ENCODE measurements at places on chromosomes 5 and 9. TPM values are rescaled to one million over a fixed set of nuclear protein-coding genes. Genes with fewer than 3 reads are reported as not detected.

The NTRK2 gene
- total RNA-seq: 112 TPM

DNA sequence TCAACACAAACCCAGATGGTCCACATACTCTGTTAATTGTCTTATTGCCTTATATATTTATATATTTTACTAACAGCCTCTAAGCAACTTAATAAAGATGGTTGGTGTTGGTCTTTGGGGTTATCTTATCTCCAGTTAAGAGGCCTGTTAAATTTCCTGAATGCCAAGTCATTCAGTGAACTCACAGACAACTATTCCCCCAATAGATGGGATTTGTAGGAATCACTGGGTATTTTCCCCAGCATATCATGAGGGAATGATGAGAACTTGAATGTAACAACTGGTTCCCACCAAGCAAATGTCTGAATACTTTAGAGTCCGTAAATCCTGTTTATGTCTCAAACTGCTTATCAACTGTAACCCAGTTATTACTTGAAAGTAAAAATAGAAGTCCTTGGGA is 42.7 kb upstream of the RETREG1 start:
- no peaks in the 10 kb centered on the region for H3K4me1 ChIP-seq
- H3K36me3 ChIP-seq: no peaks in the 10 kb centered on the region
- H3K27me3 ChIP-seq: no peaks in the 10 kb centered on the region
- no peak overlapping the region for H3K4me3 ChIP-seq
- no peak overlapping the region for H3K27ac ChIP-seq

- no peak overlapping the region for H3K4me3 ChIP-seq
- DNase-seq: no peak
- no peaks in the 10 kb centered on the region for H3K4me1 ChIP-seq
- peak overlapping the region; percentile 12 for H3K27ac ChIP-seq
- H3K36me3 ChIP-seq: no peaks in the 10 kb centered on the region
Observed at GRCh38 chr9:134812343-134812673, 68.3 kb upstream of the FCN2 start.

DNA sequence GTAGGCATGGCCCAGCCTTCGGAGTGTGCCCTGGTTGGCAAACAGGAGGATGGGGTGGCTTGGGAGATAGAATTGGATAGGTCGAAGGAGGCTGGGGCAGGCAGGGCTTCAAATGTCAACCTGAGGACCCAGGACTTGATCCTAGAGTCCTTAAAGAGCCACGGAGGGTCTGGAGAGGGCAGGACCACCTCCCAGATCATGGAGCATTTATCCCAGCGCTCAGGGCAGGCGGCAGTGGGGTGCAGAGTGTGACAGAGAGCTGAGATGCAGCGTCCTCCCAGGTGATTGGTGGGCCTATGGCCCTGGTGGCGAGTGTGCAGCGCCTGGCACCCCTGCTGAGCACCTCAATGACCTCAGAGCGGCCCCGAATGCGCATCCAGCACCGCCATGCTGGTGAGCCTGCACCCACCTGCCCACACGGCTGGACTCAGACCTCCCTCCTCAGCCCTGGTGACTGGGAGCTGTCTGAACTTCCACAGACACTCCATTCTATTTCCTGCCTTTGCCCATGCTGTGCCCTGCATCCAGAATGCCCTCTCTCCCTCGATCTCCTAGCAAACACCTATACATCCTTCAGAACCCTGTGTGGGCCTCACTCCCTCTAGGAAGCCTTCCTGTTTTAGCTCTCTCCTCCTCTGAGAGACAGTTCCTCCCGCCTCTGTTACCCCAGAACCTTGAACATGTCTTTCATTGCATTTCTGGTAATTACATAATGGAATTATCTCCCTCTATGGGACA is 6.3 kb downstream of the ADGRD2 start:
- H3K36me3 ChIP-seq: no peaks in the 10 kb centered on the region
- H3K4me1 ChIP-seq: no peaks in the 10 kb centered on the region
- H3K27me3 ChIP-seq: peaks cover 30% of the 10 kb centered on the region
- H3K4me3 ChIP-seq: no peak overlapping the region
- H3K27ac ChIP-seq: no peak overlapping the region

GRCh38 chr5:58787987-58788386 is 205.1 kb downstream of the RAB3C start:
- no peak overlapping the region for H3K27ac ChIP-seq
- H3K27me3 ChIP-seq: no peaks in the 10 kb centered on the region
- H3K4me1 ChIP-seq: no peaks in the 10 kb centered on the region
- no peak for DNase-seq

- H3K4me3 ChIP-seq: no peak overlapping the region
- peak overlapping the region; percentile 38 for H3K27ac ChIP-seq
- H3K36me3 ChIP-seq: no peaks in the 10 kb centered on the region
Observed at GRCh38 chr9:14373336-14373666, 59.4 kb upstream of the NFIB start.

DNA sequence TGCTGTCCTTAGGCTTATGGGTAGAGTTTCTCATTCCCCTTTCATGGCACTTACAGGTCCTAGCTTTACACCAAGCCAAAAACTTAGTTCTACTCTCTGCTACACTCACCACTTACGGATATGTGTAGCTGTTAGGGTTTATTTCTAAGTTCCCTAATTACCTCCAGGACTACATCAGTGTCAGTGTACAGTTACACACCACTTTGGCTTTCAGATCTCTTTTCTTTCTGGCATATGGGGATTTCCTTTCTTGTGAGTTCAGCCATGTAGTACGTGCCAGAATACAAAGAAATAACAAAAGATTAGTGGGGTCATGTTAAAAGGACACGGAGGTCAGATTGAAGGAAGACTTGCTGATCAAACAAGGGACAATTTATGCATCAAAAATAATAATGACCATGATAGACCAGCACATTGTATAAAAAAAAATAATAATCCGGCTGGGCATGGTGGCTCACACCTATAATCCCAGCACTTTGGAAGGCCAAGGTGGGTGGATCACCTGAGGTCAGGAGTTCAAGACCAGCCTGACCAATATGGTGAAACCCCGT is 41.8 kb downstream of the LYRM7 start:
- DNase-seq: no peak
- H3K4me1 ChIP-seq: no peaks in the 10 kb centered on the region

- no peaks in the 10 kb centered on the region for H3K36me3 ChIP-seq
- H3K4me3 ChIP-seq: no peak overlapping the region
- H3K27ac ChIP-seq: no peak overlapping the region
- no peaks in the 10 kb centered on the region for H3K4me1 ChIP-seq
- DNase-seq: no peak
Observed at GRCh38 chr5:111668477-111669414, 88.2 kb downstream of the NREP start.

DNA sequence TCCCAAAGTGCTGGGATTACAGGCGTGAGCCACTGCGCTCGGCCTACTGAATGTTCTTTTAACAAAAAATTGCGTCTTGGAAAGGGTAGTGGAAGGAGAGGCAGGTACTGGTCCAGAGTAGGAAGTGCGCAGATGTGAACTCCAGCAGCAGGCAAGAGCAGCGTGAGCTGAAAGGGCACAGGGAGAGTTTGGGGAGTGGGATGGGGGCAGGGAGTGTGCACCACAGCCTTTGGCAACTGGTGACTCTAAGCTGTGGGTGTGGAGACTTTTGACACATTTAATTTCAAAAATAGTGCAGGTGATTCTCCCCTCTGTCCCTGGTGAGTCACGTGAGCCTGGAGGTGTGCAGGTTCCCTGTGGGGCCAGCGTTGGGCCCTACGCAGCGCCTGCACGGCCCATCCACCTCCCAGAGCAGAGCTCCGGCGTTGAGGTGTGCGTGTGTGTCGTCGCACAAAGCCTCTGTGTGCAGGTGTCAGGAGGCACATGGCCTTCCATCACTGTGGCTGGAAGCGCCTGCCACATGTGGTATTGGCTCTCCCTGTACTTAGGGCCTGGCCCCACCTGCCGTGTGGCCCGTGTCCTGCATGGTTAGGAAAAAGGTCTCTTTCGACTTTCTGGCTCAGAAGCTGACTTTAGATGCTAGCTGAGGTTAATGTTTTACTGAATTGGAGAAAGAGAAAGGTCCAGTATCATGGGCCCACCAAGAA is 11.5 kb downstream of the SQSTM1 start:
- H3K4me1 ChIP-seq: peaks cover 5% of the 10 kb centered on the region
- H3K36me3 ChIP-seq: peaks cover 19% of the 10 kb centered on the region
- H3K27ac ChIP-seq: no peak overlapping the region
- no peak overlapping the region for H3K4me3 ChIP-seq

DNA sequence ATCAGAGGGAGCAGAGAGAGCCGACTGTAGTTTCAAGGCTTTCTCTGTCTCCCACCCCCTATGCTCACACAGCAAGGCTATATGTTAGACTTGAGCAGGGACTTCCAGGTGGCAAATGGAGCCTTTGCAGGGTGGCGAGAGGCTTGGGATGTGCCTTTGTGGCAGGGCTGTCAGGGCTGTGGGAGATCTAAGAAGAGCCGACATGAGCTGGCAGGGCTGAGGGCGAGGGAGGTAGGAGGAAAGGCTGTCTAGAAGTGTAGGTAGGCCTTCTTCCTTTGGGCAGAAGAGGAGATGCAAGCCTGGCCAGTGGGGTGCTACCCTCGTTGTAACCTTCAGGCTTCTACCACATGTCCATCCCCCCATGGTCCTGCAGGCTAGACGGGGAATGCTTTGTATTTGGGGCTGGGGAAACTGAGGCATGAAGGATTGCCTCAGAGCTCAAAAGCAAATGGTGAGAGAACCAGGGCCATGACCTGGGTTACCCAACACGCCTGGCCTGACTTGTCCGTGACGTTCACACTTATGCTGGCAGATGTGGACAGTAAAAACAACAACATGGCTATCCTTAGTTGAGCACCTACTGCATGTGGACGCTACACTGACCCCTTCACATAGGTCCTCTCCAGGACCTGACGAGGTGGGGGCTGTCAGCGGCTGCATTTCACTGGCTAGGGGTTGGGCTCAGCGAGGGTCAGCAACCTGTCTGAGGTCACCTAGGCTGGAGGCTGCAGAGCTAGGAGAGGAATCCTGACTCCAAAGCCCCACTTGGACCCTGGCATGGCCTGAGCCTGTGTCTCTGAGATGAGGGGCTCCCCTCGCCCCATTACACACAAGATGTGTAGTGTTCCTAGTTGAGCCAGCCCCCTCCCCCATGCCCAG is 15.3 kb downstream of the CXXC5 start:
- H3K27ac ChIP-seq: peak overlapping the region; percentile 97
- H3K36me3 ChIP-seq: no peaks in the 10 kb centered on the region
- H3K27me3 ChIP-seq: no peaks in the 10 kb centered on the region

DNA sequence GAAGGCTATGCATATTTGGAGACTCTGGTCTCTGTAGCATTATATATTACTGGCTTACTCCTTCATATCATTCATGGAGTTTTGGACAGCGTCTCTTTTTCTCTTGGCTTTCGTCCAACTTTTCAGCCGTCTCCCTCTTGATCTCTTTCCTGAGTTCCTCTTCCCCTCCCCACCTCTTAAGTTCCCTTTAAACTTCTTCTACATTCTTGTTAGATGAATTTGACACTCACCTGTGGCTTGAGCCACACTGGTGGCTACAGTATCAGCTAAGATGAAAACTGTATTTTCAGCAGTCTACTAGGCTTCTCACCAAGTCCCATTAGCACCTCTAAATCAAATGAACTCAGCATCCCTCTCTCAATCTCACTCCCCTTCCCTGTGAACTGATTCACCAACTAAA is 128.1 kb downstream of the STARD4 start:
- no peak overlapping the region for H3K27ac ChIP-seq
- no peaks in the 10 kb centered on the region for H3K36me3 ChIP-seq
- DNase-seq: no peak
- no peaks in the 10 kb centered on the region for H3K27me3 ChIP-seq
- no peak overlapping the region for H3K4me3 ChIP-seq

GRCh38 chr9:99820685-99821395 is 845 bp upstream of the NR4A3 start:
- peaks cover 5% of the 10 kb centered on the region for H3K4me1 ChIP-seq
- no peaks in the 10 kb centered on the region for H3K36me3 ChIP-seq
- H3K27ac ChIP-seq: peak overlapping the region; percentile 99
- H3K4me3 ChIP-seq: peak overlapping the region; percentile 91
- H3K27me3 ChIP-seq: no peaks in the 10 kb centered on the region
- DNase-seq: peak; percentile 55
